Pancreas (tissue), 10 donors: ENCODE measurements at places on chromosomes 11 and 22. TPM values are rescaled to one million over a fixed set of nuclear protein-coding genes. Genes with fewer than 3 reads are reported as not detected.

- no peak for DNase-seq
- H3K27me3 ChIP-seq: no peaks in the 10 kb centered on the region
- no peak overlapping the region for H3K4me3 ChIP-seq
- no peaks in the 10 kb centered on the region for H3K4me1 ChIP-seq
- no peaks in the 10 kb centered on the region for H3K36me3 ChIP-seq
- H3K27ac ChIP-seq: no peak overlapping the region
Measured at GRCh38 chr22:17787241-17787640, 13.0 kb upstream of the BID start.

DNA sequence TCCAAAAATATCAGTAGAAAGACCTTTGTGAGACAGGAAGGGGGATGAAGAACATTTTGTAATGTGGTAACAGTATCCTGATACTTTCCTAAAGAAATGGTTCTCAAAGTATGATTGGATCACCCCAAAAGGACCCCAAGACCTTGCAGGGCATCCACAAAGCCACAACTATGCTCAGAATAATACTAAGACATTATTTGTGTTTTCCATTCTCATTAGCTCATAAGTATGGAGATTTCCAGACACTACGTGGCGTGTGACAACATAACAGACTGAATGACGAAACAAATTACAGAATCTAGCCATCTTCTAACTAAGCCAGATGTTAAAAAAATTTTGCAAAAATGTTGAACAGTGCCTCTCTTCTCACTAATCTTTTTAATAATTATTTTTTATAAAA, 24.9 kb downstream of the CHEK2 start:
- no peaks in the 10 kb centered on the region for H3K4me1 ChIP-seq
- H3K27ac ChIP-seq: no peak overlapping the region
- H3K4me3 ChIP-seq: no peak overlapping the region
- no peak for DNase-seq
- H3K36me3 ChIP-seq: no peaks in the 10 kb centered on the region

GRCh38 chr11:116275635-116276034, 497.2 kb downstream of the BUD13 start:
- no peaks in the 10 kb centered on the region for H3K27me3 ChIP-seq
- H3K27ac ChIP-seq: no peak overlapping the region
- no peaks in the 10 kb centered on the region for H3K36me3 ChIP-seq
- H3K4me1 ChIP-seq: no peaks in the 10 kb centered on the region
- DNase-seq: no peak
- no peak overlapping the region for H3K4me3 ChIP-seq

GRCh38 chr11:65954771-65955170, 6.8 kb upstream of the SART1 start:
- no peaks in the 10 kb centered on the region for H3K27me3 ChIP-seq
- no peak overlapping the region for H3K27ac ChIP-seq
- no peak overlapping the region for H3K4me3 ChIP-seq
- no peaks in the 10 kb centered on the region for H3K36me3 ChIP-seq
- DNase-seq: no peak

- no peak overlapping the region for H3K4me3 ChIP-seq
- H3K36me3 ChIP-seq: no peaks in the 10 kb centered on the region
- peaks cover 1% of the 10 kb centered on the region for H3K27me3 ChIP-seq
- H3K4me1 ChIP-seq: no peaks in the 10 kb centered on the region
- peak; percentile 67 for DNase-seq
Measured at GRCh38 chr11:133821776-133822175, 23.5 kb downstream of the SPATA19 start.

DNA sequence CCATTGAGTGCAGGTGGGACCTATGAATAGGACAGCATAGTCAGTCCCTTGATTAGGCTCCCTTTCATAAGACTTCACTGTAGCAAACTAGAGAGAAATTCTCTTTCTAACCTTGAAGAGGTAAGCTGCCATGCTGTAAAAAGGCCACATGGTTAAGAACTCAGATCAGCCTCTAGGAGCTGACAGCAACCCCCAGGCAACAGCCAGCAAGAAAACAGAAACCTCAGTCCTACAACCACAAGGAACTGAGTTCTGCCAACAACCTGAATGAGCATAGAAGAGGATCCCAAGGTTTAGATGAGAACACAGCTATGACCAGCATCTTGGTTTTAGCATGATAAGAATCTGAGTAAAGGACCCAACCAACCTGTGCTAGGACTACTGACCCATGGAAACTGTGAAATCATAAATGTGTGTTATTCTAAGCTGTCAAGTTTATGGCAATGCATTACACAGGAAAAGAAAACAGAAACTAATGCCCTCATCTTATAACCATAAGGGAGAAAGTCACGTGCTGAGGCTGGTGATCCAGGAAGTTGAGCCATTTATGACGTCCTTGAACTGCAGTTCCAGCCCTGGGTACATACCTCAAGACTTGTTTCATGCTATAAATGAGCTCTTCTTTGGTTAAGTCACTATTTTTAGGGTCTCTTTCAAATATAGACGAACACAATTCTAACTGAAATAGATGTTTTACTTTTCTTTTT, 43.3 kb downstream of the RAB38 start:
- no peak overlapping the region for H3K4me3 ChIP-seq
- H3K4me1 ChIP-seq: no peaks in the 10 kb centered on the region
- H3K27me3 ChIP-seq: no peaks in the 10 kb centered on the region
- DNase-seq: no peak

- no peaks in the 10 kb centered on the region for H3K4me1 ChIP-seq
- no peak overlapping the region for H3K27ac ChIP-seq
- no peaks in the 10 kb centered on the region for H3K36me3 ChIP-seq
- no peaks in the 10 kb centered on the region for H3K27me3 ChIP-seq
Measured at GRCh38 chr11:106286881-106287504, 209.5 kb downstream of the AASDHPPT start.

The CFAP300 gene
- total RNA-seq: 0.70 TPM

- H3K27ac ChIP-seq: no peak overlapping the region
- H3K27me3 ChIP-seq: no peaks in the 10 kb centered on the region
- H3K36me3 ChIP-seq: peaks cover 5% of the 10 kb centered on the region
- H3K4me3 ChIP-seq: no peak overlapping the region
- no peak for DNase-seq
Measured at GRCh38 chr11:12927221-12927620, 81.9 kb upstream of the RASSF10 start.

The CD3G gene
- 0.84 TPM for total RNA-seq

DNA sequence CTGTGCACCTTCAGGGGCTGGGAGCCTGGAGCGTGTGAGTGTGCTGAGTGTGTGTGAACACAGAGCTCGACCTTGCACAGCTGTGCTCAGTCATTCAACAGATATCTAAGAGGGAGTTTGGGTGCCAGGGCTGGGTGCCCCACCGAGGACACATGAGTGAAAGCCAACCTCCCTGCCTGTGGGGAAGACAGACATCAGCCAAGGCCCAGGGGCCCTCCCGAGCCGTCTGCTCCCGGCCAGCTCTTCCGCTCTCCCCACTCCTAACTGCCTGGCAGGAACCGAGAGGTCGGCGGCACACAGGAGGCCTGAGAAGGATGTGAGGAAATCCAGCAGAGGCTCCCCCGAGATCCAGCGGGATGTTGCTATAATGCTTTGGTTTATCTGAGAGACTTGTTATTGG, 32.0 kb downstream of the CERK start:
- DNase-seq: no peak
- no peaks in the 10 kb centered on the region for H3K36me3 ChIP-seq
- H3K4me1 ChIP-seq: no peaks in the 10 kb centered on the region
- no peaks in the 10 kb centered on the region for H3K27me3 ChIP-seq
- no peak overlapping the region for H3K27ac ChIP-seq
- no peak overlapping the region for H3K4me3 ChIP-seq

GRCh38 chr11:131760091-131761061, 390.0 kb downstream of the NTM start:
- H3K36me3 ChIP-seq: no peaks in the 10 kb centered on the region
- H3K4me1 ChIP-seq: no peaks in the 10 kb centered on the region
- no peak overlapping the region for H3K4me3 ChIP-seq
- H3K27me3 ChIP-seq: no peaks in the 10 kb centered on the region
